Pulmonary artery endothelial cell (primary cell): ENCODE measurements at places on chromosomes 7 and 10. TPM values are rescaled to one million over a fixed set of nuclear protein-coding genes. Genes with fewer than 3 reads are reported as not detected.

LHPP gene
- total RNA-seq = 2.4 and 3.4 TPM in 2 replicates

LRRN3 gene
- 0.04 TPM in 1 of 2 replicates, not detected in the other for total RNA-seq

CYP3A5 gene
- total RNA-seq = not detected in 2 replicates

INMT gene
- total RNA-seq = not detected in 2 replicates

DNAJC12 gene
- 0.13 and 0.39 TPM in 2 replicates for total RNA-seq

GNAI1 gene
- 4.2 and 10.0 TPM in 2 replicates for total RNA-seq

SNX10 gene
- total RNA-seq = 0.20 and 0.39 TPM in 2 replicates

SLC39A12 gene
- total RNA-seq = not detected in 2 replicates

CHST15 gene
- total RNA-seq = 29.0 and 36.3 TPM in 2 replicates

SH2D4B gene
- under 0.01 TPM in 1 of 2 replicates, not detected in the other for total RNA-seq

CHRM2 gene
- not detected in 2 replicates for total RNA-seq

GRM8 gene
- total RNA-seq = under 0.01 and 0.21 TPM in 2 replicates

ST8SIA6 gene
- 0.53 and 0.79 TPM in 2 replicates for total RNA-seq

GLI3 gene
- 2.3 and 3.8 TPM in 2 replicates for total RNA-seq

ARHGAP22 gene
- total RNA-seq = 86.3 and 86.9 TPM in 2 replicates

CALML3 gene
- total RNA-seq = not detected in 2 replicates

GPR15LG gene
- not detected in 2 replicates for total RNA-seq

HTR7 gene
- 0.13 and 0.28 TPM in 2 replicates for total RNA-seq

LEP gene
- total RNA-seq = not detected in 2 replicates

BUD23 gene
- total RNA-seq = 52.1 and 70.5 TPM in 2 replicates

TWIST1 gene
- total RNA-seq = 3.4 and 9.2 TPM in 2 replicates

ASB10 gene
- not detected in 2 replicates for total RNA-seq

SLIT1 gene
- under 0.01 and 0.04 TPM in 2 replicates for total RNA-seq

AMPH gene
- total RNA-seq = 0.04 and 0.07 TPM in 2 replicates

SNCG gene
- 43.1 and 45.0 TPM in 2 replicates for total RNA-seq
